ENCODE measurements at places on chromosomes 11 and 22.

DNA sequence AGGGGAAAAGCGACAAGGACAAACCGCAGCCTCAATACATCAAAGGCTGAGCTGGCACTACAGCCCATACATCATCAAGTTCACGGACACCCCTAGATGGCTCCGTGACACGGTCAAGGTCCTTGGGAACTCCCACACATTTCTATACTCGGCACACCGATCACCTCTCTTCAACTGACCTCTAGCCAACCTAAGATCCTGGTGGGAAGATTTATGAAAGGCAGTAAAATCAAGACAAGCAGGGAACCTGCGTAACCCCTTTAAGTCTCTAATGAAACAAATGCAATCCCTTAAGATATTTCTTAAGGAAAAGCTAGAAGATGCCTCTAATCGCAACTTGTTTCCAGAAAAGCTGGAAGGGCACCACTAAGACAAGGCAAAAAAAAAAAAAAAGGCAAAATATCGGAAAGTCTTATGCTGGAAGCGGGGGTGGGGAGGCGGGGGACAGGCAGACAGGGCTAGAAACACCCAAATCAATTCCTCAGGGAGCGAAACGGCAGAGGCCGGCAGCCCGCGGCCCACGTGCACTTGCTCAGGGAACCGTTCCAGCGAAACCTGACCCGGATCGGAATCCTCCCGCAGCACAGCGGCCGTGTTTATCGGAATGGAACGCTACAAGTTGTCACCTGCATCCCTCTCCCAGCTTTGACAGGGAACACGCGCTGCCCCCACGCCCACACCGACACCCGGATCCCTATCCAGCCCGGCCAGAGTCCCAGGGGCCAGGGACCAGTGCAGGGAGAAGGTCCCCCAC lies 1.4 kb downstream of the ARHGAP20 start:
- peak; percentile 47 for DNase-seq

- no peak for DNase-seq
Measured at GRCh38 chr22:24965822-24966626, 13.5 kb downstream of the KIAA1671 start.

- peak; percentile 86 for DNase-seq
Measured at GRCh38 chr11:92886243-92886905, 83.1 kb upstream of the MTNR1B start.

GRCh38 chr22:30044881-30045493 lies 35.3 kb upstream of the HORMAD2 start:
- no peak for DNase-seq

DNA sequence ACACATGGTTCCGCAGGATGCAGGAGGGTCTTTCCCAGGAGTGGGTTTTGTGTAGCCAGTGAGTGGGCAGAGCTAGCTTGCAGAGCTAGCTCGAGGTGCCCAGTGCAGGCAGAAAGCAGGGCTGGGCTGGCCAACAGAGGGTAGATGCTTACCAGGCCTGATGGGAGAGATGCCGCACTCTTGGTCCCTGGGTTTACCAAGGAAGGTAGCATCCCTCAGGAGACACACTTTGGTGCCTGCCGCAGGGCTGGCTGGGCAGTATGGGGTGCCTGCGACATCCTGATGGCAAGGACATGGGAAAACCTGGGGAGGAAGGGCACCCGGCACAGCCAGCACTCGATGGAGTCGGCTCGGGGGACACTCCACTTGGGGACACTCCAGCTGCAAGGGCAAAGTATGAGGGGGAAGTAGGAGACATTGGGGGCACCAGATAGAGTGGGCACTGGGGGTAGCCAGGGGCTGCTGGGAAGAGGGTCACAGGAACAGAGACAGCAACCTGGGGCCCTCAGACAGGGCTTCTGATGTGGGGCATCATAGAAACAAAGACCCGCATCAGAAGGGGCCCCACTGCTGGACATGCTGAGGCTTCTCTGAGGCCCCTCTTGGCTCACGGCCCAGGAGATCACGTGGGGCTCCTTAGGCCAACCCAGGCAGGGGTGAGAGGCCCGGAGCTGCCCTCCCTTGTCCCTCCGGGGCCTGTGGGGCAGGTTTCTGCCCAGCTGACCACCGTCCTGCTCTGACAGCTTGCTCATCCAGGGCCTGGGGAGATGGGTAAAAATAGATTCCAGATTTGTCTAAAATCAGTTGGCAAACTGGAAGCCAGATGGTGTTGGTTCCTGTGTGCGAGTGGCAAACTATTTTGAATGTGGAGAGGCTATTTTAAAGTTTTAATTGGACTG lies 89.8 kb downstream of the MORC2 start:
- peak; percentile 79 for DNase-seq
